Activated CD4-positive, alpha-beta T cell treated with anti-CD3 and anti-CD28 coated beads, Interleukin-2, amount 50 U/mL, for 1 hour (primary cell): ENCODE measurements at places on chromosomes 4 and X.

- no peak for DNase-seq
Observed at GRCh38 chr4:189088780-189089179, 851.9 kb upstream of the FRG1 start.

DNA sequence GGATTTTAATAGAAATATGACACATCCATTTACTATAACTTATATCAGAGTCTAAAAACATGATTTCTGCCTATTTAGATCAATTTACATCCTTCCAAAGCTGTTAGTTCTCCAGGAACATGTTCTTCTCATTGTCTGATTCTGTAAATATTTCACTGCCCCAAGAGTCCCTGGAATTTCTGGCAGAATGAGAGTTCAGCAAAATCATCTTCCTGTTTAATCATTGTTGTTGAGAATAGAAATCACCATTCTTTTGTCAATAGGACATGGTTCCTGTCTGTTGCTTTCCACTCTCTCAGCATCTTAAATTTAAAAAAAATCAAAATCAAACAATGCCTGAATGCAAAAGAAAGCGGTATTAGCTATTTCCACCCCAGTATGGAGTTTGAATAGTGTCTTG, 172.8 kb upstream of the FRMPD4 start:
- DNase-seq = no peak

- no peak for DNase-seq
Observed at GRCh38 chrX:22159071-22159470, 113.6 kb upstream of the CBLL2 start.

DNA sequence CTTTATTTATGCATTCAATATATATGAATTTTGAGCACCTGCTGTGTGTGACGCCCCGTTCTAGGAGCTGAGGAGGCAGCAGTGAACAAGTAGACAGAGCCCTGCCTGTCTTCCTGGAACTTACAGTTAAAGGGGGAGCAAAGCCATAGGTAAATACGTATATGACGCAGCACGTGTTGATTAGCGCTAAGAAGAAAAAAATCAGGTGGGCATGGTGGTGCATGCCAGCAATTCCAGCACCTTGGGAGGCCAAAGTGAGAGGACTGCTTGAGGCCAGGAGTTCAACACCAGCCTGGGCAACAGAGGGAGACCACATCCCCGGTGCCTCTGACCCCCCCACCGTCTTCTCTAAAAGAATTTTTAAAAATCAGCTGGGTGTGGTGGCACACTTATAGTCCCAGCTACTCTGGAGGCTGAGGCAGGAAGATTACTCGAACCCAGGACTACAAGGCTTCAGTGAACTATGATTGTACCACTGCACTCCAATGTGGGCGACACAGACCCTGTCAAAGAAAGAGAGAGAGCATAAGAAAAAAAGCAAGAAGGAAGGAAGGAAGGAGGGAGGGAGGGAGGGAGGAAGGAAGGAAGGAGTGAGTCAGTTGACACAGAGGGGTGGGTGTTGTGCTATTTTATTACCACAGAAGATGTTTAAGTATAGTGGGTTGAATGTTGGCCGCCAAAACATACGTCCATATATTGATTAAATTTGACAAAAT, 5.4 kb upstream of the KIAA0232 start:
- DNase-seq = no peak

GRCh38 chr4:113384600-113384999, 335.1 kb downstream of the ANK2 start:
- DNase-seq = no peak

GRCh38 chr4:145788755-145789154, 108.8 kb downstream of the C4orf51 start:
- no peak for DNase-seq
